ENCODE measurements at places on chromosomes 11 and 22.

- no peak for DNase-seq
Measured at GRCh38 chr22:40498420-40499208, 128.2 kb downstream of the SGSM3 start.

DNA sequence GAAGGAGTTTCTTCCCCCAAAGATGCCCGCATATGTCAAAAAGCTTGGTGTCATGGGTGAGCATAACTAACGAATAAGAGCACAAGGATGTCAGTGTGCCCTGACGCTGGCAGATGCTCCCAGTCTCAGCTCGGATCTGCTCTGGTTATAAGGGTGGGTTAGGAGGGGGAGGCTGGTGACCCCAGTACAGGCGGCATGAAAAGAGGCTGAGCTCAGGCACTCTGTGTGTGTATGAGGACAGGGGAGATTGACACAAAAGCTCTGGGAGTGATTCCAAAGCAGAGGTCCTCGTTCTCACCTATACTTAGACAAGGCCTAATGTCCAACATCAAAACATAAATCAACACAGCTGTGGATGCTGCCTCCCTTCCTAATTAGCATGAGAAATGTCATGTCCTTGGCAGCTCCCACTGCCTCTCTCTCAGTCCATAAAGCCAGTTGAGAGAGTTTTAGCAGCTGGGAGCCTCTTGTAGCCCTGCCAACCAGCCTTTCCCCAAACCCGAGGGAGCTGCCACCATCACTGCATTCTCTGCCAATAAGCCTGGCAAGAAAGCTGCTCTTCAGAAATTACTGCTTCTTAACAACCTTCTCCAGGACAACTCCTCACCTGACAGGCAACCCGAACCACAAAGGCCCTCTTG, 59.8 kb downstream of the SC5D start:
- no peak for DNase-seq

DNA sequence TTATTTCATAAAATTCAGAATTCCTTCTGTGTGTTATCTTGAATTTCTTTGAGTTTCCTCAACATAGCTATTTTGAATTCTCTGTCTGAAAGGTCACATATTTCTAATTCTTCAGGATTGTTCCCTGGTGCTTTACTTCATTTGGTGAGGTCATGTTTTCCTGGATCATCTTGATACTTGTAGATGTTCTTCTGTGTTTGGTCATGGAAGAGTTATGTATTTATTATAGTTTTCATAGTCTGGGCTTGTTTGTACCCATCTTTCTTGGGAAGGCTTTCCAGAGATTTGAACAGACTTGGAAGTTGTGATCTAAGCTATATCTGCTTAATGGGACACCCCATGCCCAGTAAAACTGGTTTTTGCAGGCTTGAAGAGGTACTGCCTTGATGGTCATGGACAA, 149.6 kb downstream of the METTL15 start:
- no peak for DNase-seq

GRCh38 chr22:33666961-33667619, 253.2 kb downstream of the LARGE1 start:
- no peak for DNase-seq

DNA sequence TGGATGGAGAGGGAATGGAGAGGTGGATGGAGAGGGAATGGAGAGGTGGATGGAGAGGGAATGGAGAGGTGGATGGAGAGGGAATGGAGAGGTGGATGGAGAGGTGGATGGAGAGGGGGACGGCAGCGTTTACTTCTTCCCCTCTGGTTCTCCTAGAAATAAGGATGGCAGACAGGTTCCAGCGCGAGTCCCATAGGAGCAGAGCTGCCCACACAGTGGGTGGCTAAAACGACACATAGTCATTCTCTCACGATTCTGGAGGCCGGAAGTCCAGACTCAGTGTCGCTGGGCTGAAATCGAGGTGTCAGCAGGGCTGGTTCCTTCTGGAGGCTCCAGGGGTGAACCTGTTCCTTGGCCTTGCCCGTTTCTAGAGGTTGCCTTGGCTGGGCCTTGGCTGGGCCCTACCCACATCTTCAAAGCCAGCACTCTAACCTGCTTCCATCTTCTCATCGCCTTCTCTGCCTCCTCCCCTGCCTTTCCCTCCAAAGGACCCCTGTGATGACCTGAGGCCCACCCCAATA, 12.7 kb upstream of the CTSD start:
- DNase-seq: no peak

DNA sequence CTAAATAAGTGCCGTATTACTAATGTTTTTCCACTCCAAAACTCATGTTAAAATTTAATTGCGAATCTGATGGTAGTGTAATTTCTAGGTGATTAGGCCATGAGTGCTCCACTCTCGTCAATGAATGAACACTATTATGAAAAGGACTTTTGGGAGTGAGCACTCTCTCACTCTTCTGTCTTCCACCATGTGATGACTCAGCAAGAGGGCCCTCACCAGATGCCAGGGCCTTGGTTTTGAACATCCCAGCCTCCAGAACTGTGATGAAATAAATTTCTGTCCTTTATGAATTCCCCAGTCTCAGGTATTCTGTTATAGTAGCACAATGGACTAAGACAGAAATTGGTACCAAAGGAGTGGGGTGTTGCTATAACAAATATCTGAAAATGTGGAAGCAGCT, 8.1 kb downstream of the JRKL start:
- no peak for DNase-seq

- DNase-seq: no peak
Measured at GRCh38 chr11:71339396-71339881, 87.1 kb upstream of the SHANK2 start.

DNA sequence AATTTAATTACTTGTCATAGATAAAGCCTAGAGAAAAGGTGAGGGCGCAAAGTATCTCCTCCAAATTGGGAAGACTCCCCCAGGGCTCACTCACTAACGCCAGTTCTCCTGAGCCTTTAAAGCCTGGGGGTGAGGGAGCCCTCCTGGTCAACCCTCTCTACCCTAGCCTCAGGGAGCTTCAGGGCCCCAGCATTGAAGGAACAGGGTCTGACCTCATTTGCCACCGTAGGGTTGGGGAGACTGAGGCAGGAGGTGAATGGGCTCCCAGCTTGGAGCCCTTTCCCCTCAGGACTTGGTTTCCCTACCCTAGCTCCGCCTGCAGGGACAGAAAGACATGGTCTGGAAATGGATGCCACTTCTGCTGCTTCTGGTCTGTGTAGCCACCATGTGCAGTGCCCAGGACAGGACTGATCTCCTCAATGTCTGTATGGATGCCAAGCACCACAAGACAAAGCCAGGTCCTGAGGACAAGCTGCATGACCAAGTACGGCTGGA, 1.7 kb downstream of the FOLR2 start:
- no peak for DNase-seq

DNA sequence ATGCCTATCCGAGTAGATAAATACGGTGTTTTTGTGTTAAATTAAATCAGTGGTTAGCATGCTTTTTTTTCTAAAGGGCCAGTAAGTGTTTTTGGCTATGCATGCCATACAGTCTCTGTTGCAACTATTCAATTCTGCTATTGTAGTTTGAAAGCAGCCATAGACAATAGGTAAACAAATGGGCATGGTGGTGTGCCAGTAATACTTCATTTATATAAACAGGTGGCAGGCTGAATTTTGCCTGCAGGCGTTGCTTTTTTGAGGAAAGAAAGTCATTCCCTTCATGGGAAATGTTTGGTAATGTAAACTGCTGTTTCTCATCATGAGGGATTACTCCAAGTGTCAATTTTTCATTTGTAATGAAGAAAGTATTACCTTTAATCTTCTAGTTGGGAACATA, 106.5 kb downstream of the TMEM135 start:
- no peak for DNase-seq
